ENCODE measurements at places on chromosomes 2 and 18.

GRCh38 chr2:166246901-166247300 is 119.1 kb upstream of the SCN1A start:
- DNase-seq, result no peak

- no peak for DNase-seq
Measured at GRCh38 chr2:133521146-133521745, 47.0 kb downstream of the NCKAP5 start.

GRCh38 chr2:85096616-85097015 is 36.6 kb upstream of the TCF7L1 start:
- DNase-seq, result no peak

DNA sequence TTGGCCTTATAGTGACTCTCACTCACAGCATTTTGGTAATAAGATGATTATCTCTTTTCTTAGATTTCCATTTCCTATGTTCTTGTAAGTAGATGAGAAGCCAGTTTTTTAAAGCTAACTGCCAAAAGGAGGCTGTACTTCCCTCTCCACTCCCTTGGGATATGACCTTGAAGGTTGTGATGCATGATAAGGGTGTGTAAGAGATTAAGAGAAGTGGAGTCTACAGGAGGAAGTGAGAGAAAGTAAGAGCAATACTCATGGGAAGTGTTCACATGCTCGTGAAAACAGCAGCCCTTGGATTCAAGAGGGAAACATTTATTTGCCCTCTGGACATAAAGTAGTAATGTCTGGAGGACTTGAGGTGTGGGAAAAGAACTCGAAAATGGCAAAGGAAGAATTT is 171.5 kb downstream of the EVA1A start:
- DNase-seq, result no peak

- DNase-seq, result peak; percentile 6
Measured at GRCh38 chr2:228401065-228401912, 219.8 kb upstream of the SPHKAP start.

DNA sequence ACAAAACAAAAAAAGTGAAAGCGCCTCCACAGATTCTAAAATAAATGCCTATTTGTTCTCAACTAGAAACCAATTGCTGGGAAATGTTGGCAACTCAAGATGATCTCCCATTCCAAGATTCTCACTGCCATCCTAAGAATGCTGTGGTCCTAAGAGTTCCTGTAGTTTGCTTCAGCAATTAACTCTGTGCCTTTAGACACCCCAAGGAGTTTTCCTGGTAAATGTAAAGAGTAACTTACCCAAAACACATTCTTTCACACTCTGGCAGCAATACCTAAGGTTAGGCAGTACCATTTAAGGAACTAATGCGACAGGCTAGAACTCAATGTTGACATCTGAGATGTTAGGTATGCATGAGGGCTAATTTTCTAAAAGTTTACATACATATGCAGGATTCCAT is 58.8 kb upstream of the TANK start:
- no peak for DNase-seq

DNA sequence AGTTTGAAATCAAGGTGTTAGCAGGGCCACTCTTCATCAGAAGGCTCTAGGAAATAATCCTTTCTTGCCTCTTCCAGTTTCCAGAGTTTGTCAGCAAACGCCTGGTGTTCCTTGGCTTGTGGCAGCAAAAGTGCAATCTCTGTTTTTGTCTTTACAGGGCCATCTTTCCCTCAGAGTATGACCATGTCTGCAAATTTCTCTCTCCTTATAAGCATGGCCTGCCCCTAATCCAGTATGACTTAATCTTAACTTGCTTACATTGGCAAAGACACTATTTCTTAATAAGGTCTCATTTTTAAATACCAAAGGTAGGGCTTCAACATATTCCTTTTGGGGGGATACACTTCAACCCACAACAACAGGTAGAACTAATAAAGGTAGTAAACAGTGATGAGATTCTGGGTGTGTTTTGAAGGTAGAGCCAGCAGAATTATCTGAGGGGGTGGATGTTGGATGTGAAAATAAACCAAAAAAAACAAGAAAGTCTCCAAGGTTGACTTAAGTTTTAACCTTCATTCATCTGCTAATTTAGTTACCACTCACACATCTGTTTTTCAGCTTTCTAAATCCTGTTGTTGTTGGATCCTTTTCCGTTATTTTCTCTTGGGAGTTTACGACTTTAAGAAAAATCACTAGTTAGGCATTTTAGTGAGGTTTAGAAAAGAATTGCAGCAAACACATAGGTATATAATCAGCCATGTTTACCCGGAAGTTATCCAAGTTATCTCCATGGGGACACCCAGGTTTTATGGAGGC is 234.4 kb upstream of the FIGN start:
- no peak for DNase-seq
